ENCODE measurements at places on chromosomes 12 and 14. TPM values are rescaled to one million over a fixed set of nuclear protein-coding genes. Genes with fewer than 3 reads are reported as not detected.

DNA sequence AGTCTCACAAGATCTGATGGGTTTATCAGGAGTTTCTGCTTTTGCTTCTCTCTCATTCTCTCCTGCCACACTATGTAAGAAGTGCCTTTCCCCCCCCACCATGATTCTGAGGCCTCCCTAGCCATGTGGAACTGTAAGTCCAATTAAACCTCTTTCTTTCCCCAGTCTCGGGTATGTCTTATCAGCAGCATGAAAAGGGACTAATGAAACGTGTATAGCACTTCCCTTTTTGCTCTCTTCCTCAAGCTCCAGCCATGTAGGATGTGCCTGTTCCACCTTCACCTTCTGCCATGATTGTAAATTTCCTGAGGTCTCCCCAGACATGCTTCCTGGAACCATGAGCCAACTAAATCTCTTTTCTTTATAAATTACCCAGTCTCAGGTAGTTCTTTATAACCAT, 7.0 kb upstream of the CRACR2A start:
- no peak overlapping the region for H3K27ac ChIP-seq
- H3K36me3 ChIP-seq = no peaks in the 10 kb centered on the region

- H3K36me3 ChIP-seq = no peaks in the 10 kb centered on the region
- DNase-seq = peak; percentile 29
- H3K4me3 ChIP-seq = peak within 1 kb of the TSS; percentile 42
Observed at GRCh38 chr14:21070083-21070609, at the start of gene ARHGEF40. ARHGEF40 (plus strand) TSS chr14:21070304; CDS start chr14:21070397, 93 bp downstream.

GRCh38 chr12:12779529-12779928, 5.9 kb upstream of the APOLD1 start:
- no peak overlapping the region for H3K4me3 ChIP-seq
- no peaks in the 10 kb centered on the region for H3K36me3 ChIP-seq
- H3K27ac ChIP-seq = no peak overlapping the region
- no peak for DNase-seq
- no peaks in the 10 kb centered on the region for H3K27me3 ChIP-seq

DNA sequence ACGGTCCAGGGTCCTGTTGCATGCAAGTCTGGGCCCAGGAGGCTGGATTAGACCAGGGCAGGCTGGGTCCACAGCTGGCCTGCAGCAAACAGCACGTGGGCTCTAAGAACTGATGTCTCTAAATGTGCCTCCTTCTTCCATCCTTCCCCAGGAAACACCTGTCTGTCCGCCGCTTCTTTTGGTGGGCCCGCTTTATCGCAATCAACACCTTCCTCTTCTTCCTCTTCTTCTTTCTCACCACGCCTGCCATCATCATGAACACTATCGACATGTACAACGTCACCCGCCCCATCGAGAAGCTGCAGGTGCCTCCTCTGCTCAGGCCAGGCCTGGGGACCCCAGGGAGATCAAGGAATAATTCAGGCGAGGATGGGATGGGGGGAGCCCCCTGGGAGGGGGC, 28.3 kb downstream of the NGB start:
- H3K4me1 ChIP-seq = no peaks in the 10 kb centered on the region
- no peak overlapping the region for H3K4me3 ChIP-seq
- no peak for DNase-seq
- no peaks in the 10 kb centered on the region for H3K36me3 ChIP-seq

- no peaks in the 10 kb centered on the region for H3K36me3 ChIP-seq
- peaks cover 12% of the 10 kb centered on the region for H3K4me1 ChIP-seq
- no peak overlapping the region for H3K27ac ChIP-seq
- no peaks in the 10 kb centered on the region for H3K27me3 ChIP-seq
Observed at GRCh38 chr14:61304688-61305087, 16.7 kb upstream of the PRKCH start.

DNA sequence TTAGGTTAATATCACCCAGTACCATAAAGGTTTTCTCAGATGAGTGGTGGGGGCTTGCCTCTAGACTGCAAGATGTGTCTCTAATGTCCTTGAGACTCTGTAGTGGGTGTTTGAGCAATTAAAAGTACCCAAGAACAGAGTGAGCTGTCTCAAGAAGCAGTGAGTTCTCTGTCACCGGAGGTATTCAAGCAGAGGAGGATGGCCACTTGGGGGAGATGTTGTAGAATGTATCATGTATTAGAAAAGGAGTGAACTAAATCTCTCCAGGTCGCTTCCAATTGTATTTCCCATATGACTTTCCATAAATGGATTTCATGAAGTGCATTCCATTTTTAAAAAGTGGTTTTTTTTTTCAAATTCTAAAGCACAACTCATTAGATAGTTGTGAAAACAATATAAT, 35.0 kb downstream of the SLC17A8 start:
- H3K27me3 ChIP-seq = no peaks in the 10 kb centered on the region
- H3K4me1 ChIP-seq = no peaks in the 10 kb centered on the region
- no peak overlapping the region for H3K27ac ChIP-seq
- DNase-seq = no peak

DNA sequence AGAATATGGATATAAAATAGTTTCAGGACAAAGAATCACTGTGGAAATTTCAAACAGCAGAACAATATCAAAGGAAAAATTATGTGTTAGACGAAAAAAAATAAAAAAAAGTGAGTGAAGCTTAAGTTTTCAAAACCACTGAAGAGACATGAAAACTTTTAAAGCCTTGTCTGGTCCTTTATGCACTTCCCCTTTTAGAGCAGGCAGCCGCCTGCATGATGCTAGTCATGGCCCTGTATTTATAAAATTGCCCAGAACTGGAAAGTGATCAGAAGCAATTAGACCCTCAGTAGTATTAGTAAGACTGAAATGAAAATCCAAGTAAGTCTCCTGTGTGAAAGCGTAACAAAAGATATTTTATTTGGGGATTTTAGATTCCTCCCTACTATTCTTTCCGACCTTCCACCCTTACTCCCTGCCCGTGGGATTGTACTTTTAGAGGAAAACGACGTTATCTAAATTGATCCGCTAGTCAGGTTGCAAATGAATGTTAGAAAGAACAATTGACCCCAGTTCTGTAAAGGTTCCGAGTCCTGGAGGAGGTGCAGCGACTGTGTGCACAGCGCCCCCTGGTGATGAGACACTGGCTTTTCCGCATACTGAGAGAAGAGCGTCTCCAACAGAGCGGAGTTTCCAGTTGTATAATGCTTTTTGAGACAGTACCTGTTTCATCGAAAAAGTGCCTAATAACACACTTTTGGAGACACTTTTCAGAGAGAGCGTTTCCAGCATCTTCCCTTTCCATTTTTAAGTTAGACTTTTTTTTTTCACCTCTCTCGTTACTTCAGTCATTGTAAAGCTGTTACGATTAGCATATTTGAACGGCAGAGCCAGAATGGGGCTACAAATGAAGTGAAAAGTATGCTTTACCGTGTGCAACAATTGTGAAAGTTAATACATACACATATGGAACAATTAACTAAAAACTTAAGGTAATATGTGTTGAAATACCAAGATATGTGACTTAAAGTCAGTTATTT, 12.4 kb downstream of the MGST1 start:
- no peaks in the 10 kb centered on the region for H3K36me3 ChIP-seq
- no peak overlapping the region for H3K27ac ChIP-seq
- H3K27me3 ChIP-seq = no peaks in the 10 kb centered on the region
- no peak for DNase-seq

DNA sequence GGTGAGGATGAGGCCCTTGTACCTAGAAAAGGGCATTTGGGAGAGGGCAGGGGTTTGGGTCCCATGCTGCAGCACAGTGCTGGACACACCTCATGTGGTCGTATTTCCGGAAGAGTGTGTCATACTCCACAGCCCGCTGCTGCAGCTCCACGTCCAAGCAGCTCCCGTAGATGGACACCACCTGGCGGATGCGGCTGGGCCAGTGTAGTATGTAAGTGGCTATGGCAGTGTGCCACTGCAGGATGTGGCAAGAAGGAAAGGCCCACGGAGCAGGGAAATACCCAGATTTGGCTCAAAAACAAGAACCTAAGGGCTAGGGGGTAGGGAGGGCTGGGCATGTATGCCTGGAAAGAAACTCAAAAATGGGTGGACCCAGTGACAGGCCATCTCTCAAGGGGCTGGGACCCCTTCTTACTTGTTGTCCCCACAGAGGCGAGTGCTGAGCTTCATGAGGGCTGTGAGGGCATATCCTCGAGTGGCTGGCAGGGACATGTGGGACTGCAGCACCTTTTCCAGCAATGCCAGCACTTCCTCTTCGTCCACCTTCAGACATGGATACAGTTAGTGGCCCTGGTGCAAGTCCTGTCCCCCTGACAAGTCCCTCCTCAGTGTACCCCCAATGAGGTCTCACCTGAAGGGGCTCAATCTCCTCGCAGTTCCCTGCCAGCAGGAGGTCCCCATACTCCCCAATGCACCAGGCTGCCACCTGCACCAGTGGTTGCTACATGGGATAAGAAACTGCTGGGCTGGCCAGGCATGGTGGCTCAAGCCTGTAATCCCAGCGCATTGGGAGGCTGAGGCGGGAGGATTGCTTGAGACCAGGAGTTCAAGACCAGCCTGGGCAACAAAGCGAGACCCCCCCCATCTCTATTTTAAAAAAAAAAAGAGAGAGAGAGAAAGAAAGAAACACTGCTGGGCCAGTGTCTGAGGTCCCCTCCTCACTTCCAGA, 5.4 kb downstream of the AP1G2 start:
- peaks cover 72% of the 10 kb centered on the region for H3K36me3 ChIP-seq
- DNase-seq = no peak
- H3K27me3 ChIP-seq = no peaks in the 10 kb centered on the region
- peaks cover 28% of the 10 kb centered on the region for H3K4me1 ChIP-seq
- H3K27ac ChIP-seq = no peak overlapping the region

DNA sequence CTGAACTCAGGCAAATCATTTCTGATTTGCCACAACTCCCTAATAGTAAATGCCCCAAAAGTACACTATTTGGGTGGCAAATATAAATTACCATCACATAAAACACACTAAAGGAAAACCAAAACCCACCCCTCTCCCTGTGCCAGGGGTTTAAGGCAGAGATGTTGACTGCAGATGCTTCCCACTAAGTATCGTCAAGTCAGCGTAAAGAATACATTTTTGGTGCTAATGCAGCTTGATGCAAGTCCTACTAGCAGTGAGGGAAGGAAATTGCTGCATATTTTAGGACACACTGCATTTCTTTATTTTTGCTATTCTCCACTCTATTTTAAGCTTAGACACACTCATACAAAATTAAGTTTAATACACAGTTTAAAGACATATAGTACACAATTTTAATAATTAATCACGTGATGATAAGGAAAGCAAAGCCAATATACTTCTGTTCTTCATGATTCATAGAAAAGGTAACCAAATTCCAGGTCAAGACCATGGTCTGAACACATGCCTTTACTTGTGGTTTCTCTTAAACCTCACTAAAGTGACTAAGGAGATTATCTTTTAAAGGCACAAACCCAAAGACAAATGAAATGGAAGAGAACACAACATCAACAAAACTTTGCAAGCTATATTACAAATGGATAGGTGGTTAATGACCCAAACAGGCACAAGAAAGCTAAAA, 162.2 kb downstream of the STXBP6 start:
- no peak for DNase-seq
- H3K4me3 ChIP-seq = no peak overlapping the region
- H3K36me3 ChIP-seq = no peaks in the 10 kb centered on the region
- H3K27me3 ChIP-seq = no peaks in the 10 kb centered on the region

GRCh38 chr14:53295985-53296582, 143.0 kb upstream of the DDHD1 start:
- H3K4me1 ChIP-seq = no peaks in the 10 kb centered on the region
- no peaks in the 10 kb centered on the region for H3K27me3 ChIP-seq
- peak; percentile 35 for DNase-seq
- H3K27ac ChIP-seq = no peak overlapping the region

GRCh38 chr14:100362311-100362927, 39.3 kb downstream of the SLC25A47 start:
- no peak overlapping the region for H3K27ac ChIP-seq
- DNase-seq = no peak
- peaks cover 24% of the 10 kb centered on the region for H3K36me3 ChIP-seq
- H3K4me1 ChIP-seq = no peaks in the 10 kb centered on the region

DNA sequence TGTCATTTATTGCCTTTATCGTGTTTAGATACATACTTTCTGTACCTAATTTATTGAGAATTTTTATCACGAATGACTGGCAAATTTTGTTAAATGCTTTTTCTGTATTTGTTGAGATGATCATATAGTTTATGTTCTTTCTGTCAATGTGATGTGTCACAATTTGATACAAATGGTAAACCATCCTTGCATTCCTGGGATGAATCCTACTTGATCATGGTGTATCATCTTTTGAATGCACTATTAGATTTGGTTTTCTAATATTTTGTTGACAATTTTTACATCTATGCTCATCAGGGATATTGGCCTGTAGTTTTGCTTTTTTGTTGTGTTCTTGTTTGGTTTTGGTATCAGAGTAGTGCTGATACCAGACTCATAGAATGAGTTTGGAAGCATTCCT, 185.1 kb downstream of the NUBPL start:
- H3K4me1 ChIP-seq = no peaks in the 10 kb centered on the region
- H3K4me3 ChIP-seq = no peak overlapping the region
- no peak for DNase-seq
- no peaks in the 10 kb centered on the region for H3K27me3 ChIP-seq
- no peaks in the 10 kb centered on the region for H3K36me3 ChIP-seq
- H3K27ac ChIP-seq = no peak overlapping the region

GRCh38 chr12:46005151-46005797, 14.9 kb upstream of the SCAF11 start:
- H3K4me3 ChIP-seq = no peak overlapping the region
- no peaks in the 10 kb centered on the region for H3K36me3 ChIP-seq
- DNase-seq = no peak
- no peaks in the 10 kb centered on the region for H3K27me3 ChIP-seq
- no peak overlapping the region for H3K27ac ChIP-seq
- H3K4me1 ChIP-seq = no peaks in the 10 kb centered on the region

DNA sequence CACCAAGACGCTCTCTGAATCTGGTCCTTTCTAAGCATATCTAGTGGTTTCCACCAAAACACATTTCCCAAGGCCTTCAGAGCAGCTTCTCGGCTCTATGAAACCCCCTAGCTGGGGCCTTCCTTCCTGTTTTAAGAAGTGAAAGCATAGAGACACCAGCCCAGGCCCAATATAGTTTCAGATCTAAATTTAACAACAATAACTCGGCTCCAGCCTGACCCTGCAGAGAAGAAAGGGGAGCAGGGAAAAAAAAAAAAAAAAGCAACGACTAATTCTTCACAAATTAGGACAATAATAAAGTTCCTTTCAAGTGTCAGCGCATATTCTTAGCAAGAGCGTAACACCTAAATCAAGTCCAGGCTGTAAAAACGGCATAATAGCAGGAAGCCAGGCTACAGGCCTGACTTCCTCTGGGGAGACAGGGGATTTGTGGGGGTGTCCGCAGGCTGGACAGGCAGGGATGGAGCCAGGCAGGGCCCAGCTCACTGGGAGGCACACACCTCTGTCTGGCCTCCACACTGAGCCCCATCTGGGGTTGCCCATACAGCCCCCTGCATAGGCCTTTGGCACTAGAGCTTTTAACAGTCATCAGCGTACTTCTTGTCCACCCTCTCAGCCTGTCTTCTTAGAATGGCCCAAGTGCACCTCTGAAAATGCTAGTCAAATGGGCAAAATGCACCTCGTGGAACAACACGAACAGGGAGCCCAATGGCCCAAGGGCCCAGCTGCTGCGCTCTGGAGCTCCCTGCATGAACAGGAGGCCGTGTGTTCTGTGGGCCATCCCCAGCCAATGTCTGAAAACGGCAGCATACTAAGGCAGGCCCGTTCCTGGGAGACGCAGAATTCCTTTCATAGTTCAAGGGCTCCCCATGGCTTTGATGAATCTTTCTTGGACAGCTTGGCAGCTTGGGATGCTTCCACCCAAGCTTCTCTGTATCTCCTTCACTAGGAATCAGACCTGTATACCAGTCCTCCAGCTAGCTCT, 772.9 kb downstream of the MED13L start:
- no peak overlapping the region for H3K27ac ChIP-seq
- no peaks in the 10 kb centered on the region for H3K4me1 ChIP-seq
- DNase-seq = no peak
- no peaks in the 10 kb centered on the region for H3K27me3 ChIP-seq

IL26 gene
- not detected for polyA plus RNA-seq

CLEC6A gene
- polyA plus RNA-seq = not detected

GPHN gene
- 9.0 TPM for polyA plus RNA-seq

Data from CD4-positive, alpha-beta memory T cell (primary cell).